ENCODE measurements at places on chromosomes 3 and 15.

DNA sequence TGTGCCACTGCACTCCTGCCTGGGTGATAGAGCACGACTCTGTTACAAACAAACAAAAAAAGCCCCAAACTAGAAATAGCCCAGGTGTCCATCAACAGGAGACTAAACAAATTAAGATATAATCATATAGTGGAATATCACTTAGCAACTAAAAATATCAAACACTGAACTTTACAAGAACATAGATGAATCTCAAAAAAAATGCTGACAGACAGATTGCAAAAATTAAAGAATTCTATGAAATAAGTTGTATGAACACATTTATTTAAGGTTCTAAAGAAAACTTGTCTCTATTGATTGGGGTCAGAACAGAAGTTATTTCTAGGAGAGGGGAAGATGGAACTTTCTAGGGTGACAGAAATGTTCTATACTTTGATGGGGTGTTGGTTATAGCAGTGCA is 268.2 kb downstream of the CTNNB1 start:
- DNase-seq, result no peak

GRCh38 chr3:19960696-19961095 is 13.8 kb downstream of the RAB5A start:
- DNase-seq, result no peak

- DNase-seq, result no peak
These were observed 87.8 kb downstream of the CEMIP start for GRCh38 chr15:80866936-80867335.

- no peak for DNase-seq
These were observed 44.9 kb upstream of the TMC3 start for GRCh38 chr15:81418891-81419290.

DNA sequence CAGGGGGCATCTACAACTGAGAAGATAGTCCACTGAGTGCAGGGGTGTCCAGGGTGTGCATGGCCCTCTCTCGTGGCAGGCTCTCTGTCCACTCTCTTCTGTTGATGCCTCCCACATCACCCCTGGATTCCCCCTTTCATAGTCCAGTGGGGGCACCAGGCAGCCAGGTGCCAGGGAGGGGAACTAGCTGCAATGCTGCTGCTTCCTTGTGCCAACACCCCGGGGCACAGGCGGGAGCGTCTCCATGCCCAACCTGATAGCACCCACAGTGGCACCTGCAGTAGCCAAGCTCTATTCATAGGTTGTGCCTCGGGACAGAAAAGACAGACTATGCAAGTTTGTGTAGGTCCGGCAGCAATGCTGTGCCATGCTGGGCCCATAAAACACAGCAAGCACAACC is 11.7 kb downstream of the DUOX2 start:
- DNase-seq, result no peak

DNA sequence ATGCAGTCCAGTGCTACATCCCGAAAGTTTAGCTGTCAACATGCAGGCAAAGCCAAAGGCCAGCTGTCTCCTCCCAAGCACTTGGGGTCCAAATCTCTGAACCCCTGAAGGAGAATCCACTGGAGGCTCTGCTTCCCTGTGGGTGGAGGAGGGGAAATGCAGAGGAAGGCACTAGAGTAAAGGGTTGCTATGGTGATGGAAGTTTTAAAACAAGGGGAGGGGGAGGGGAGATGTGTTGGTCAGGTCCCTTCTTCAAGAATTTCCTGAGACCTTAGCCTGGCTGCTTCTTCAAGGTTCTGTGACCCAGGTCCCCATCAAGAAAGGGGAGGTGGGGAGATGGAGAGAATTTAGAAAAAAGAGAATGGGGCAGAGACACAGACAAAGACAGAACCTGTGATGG is 2.3 kb downstream of the CAMKV start:
- DNase-seq, result no peak

DNA sequence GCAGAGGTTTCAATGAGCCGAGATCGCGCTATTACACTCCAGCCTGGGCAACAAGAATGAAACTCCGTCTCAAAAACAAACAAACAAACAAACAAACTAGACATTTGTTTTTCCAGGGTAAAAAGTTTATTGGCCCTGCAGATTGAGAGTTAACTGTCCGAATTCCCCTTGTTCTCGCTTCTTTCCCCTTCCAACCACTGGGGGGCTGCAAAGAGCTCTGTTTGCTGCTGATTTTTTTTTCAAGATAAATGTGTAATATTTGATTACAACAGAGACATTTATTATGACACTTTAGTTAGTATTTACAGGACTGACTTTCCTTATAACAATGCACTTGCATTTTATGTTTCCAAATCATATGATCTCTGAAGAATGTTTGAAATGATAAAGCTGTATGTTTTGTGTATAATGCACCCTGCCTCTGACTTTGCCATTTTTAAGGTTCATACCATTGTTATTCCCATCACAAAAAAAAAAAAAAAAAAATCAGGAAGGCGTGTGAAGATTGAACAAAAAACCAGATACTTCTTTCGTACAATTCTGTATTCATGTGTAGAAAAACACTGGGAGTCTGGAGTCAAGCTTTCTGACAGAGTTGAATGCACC is 2.8 kb downstream of the CLSTN2 start:
- peak; percentile 51 for DNase-seq

- no peak for DNase-seq
These were observed 31.9 kb downstream of the RAB8B start for GRCh38 chr15:63221346-63221745.

DNA sequence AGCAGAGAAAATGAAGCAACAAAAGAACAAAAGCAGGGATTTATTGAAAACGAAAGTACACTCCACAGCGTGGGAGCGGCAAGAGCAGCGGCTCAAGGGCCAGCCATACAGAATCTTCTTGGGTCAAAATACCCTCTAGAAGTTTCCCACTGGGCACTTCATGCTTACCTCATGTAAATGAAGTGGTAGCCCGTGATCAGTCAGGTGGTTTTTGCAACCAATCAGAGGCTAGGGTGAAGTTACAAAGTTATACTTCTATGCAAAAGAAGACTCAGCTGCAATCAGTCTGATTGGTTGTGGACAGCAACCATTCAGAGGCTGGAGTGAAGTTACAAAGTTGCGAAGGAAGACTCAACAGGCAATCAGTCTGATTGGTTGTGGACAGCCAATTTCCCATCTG is 37.8 kb upstream of the TRH start:
- DNase-seq, result no peak

- DNase-seq, result no peak
These were observed 18.3 kb upstream of the FOXP1 start for GRCh38 chr3:71601811-71602210.

DNA sequence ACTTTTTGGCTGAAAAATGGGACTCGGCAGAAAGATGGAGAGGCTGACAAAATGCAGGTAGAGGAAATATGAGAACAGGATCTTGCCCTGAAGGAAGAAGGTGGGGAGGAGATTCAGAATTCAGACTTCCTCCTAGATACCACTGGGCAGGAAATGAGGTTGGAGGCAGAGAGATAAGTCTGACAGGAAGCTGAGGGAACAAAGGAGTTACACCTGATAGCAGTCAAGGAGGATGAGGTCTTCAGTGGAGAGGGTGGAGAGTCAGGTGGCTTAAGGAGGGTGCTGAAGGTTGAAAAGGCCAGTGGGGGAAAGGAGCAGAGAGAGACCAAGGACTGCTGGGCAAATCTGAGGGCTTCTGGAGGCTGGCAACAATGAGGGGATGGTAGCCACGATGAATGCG is 56.8 kb downstream of the CCR4 start:
- DNase-seq, result no peak

DNA sequence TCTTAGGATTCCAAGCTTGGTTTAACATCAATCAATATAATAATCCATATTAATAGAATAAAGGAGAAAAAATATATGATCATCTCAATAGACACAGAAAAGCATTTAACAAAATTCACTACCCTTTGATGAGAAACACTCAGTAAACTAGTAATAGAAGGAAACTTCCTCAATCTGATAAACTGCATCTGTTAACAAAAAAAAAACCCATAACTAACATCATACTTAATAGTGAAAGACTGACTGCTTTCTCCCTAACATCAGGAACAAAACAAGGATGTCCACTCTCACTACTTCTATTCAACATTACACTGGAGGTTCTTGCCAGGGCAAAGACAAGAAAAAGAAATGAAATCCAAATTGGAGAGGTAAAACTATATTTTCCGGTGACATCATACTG is 30.5 kb downstream of the LRRK1 start:
- DNase-seq, result no peak

- peak; percentile 20 for DNase-seq
These were observed 106.1 kb upstream of the COL8A1 start for GRCh38 chr3:99532246-99532645.

- DNase-seq, result no peak
These were observed 188.0 kb downstream of the MEIS2 start for GRCh38 chr15:36912311-36912712.
